ENCODE measurements at places on chromosomes 3 and 15.

DNA sequence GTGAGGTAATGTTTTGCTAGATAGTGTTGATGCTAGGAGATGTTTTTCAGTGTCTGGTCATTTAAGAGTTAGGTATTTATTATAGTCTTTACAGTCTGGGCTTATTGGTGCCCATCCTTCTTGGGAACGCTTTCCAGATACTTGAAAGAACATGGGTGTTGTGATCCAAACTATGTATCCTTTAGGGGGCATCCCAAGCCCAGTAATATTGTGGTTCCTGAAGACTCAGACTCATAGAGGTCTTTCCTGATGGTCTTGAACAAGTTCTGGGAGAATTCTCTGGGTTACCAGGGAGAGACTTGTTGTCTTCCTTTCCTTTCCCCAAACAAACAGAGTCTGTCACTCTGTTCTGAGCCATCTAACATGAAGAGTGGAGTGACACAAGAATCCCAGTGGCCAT, 99.7 kb upstream of the LRRC3B start:
- no peak for DNase-seq

DNA sequence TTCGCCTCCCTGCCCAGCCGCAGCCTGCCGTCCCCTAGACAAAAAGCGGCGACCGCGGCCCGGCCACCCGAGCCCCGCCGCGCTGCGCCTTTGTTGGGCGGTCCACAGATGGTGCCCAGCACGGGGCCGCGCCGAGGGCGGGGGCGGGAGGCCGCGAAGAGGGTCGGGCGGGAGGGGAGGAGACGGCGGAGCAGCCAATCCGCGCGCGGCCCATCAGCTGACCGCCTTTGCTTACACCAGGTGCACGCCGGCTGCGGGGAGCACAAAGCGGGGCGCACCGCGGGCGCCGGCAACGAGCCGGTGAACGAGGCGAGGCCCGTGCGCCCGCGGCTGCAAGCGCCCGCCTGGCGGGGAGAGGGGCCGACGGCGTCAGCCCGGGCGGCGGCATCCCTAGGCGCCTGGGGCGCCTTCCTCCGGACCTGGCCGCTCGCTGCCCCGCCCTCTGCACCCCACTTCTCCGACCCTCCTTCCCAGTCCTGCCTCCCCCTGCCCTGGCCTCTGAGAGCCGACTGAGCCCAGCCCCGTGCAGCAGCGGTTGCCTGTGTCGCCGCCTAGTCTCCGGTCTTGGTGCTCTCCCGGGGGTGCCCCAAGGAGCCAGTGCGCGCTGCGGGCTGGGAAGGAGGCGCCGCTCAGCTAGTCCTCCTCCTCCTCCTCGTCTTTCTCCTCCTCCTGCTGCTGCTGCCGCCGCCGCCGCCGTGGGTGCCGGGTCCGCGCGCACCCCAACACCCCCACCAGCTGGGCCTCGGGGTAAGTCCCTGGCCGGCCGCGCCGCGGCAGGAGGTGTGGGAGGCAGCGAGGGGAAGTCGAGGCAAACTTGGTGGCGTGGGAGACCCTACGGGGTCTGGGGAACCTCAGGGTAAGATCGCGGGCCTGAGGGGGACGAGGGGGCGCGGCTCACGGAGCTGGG, at the start of gene LRRN1:
TSS of gene LRRN1 (plus strand) at position 259 of the 907 bp plus-strand sequence. CDS start 45,211 bp downstream, outside the sequence.
- no peak for DNase-seq

DNA sequence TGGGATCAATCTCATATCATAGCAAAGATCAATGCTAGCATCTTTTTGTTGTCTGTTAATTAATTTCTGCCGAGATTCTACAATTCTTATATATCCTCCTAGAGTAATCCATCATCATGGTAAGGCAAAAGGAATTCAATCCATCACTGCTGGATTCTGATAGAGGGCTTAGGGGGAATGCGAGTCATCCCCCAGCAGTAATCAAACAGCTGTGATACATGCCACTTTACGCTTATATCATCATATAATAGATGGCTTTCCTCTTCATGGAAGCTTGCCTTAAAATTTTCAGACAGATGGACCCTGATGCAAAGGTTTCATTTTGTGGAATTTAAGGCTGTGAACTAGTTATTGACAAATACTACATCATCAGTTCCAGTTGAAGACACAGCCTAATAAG, 645.9 kb downstream of the CADM2 start:
- DNase-seq, result peak; percentile 1

GRCh38 chr15:74903676-74904075, 3.0 kb downstream of the FAM219B start:
- DNase-seq, result no peak

DNA sequence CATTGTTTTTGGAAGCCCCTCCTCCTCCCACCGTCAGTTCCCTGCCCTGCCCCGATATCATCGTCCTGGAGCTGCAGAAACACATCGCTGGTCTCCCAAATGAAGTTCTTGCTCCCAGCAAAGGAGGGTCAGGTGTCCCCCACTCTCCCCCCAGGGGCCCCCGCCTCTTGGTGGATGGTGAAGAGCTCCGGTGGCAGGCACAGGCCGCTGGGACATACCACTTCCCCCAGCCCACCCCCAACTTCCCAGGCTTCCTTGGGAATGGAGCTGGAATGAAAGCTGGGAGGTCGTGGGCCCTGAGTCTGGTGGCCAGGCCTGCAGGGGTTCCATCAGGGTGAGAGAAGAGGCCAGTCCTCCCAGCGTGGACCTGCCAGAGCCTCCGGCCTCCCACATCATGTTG, 137.7 kb downstream of the CHSY1 start:
- no peak for DNase-seq

- DNase-seq, result peak; percentile 41
These were observed 20.1 kb downstream of the IFT57 start for GRCh38 chr3:108202080-108202479.

Data from fibroblast of skin of right quadriceps (primary cell).